Stimulated activated CD4-positive, alpha-beta T cell treated with anti-CD3 and anti-CD28 coated beads, Interleukin-12 subunit alpha, Interleukin-12 subunit beta, amount 100 ng/mL, for 4 hours (primary cell): ENCODE measurements at places on chromosomes 4 and X.

- no peak for DNase-seq
These were observed 15.5 kb downstream of the P2RY8 start for GRCh38 chrX:1521459-1521956.

- DNase-seq: no peak
These were observed 12.1 kb downstream of the UVSSA start for GRCh38 chr4:1359144-1359501.

GRCh38 chr4:165588534-165589315 is 209.9 kb downstream of the CPE start:
- DNase-seq: no peak

- DNase-seq: no peak
These were observed 1.8 kb downstream of the ZIC3 start for GRCh38 chrX:137567682-137568232.

DNA sequence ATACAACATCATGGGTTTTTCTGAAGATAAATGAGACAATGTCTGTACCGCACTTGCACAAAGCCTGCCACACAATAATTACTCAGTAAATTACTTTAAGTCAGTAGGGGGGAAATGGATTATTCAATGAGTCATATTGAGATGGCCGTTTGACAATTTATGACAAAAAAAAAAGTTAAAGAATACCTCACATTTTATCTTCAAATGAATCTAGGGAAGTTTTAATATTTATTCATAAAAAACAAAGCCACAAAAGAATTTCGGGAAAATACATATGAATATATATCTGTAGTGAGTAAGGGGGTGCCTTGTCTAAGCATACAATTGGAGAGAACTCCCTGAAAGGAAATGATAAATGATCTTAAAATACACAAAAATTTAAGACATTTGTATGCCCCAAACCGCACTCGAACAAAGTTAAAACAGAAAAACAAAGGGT is 197.0 kb upstream of the SLC7A11 start:
- DNase-seq: no peak

- DNase-seq: no peak
These were observed 1122.9 kb upstream of the PCDH10 start for GRCh38 chr4:132026166-132026565.

DNA sequence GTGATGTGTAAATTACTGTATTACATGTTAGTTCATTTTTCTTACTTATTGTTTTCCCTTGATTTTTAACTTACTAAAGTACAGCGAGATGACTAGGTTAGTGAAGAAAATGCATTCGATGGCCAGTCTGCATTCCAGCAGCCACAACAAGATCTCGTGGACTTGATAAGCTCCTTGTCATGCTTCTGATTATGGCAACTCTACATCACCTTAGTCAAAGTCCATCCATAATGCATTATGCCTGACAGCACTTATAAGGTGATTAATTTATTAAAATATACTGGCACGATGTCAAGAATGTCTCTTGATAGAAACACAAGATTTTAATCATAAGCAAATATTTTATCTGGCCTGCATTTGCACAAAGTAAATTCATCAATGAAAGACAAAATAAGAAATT is 109.9 kb upstream of the NAP1L5 start:
- no peak for DNase-seq

GRCh38 chr4:57691370-57691769 is 581.2 kb upstream of the IGFBP7 start:
- no peak for DNase-seq

GRCh38 chr4:64250061-64250460 is 159.2 kb downstream of the TECRL start:
- no peak for DNase-seq

- no peak for DNase-seq
These were observed 204.5 kb downstream of the CPE start for GRCh38 chr4:165583341-165583740.

DNA sequence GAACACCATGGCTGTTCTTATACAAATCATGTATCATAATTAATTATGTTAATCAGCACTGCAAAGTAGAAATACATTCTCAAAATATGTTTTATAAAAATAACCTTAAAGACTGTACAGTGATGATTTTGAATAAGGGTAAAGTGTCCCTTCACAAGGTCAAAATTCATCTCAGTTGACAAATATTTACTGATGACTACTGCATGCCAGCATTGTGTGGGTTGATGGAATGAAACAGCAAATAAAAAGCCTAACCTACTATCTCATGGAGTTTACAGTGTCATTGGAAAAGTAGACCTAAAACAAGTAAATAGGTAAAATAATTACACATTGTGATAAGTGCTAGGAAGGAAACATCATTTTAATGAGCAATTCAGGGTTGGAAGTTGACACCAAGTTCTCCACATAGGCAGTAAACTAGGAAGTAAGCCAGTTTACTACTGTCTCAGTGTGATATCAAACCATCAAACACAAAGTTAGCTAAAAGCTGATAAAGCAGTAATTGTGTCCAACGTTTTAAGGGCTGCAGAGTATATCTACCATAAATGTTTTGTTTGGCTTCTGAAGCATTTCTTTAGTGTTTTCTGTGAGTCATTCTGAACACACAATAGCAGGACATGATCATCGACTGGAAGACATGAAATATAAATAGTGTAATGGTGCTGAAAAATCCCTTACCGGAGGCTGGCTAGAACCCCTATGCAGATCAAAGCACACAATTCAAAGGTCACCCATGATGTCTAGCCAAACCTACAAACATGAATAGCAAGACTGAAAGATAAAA is 221.8 kb downstream of the DACH2 start:
- no peak for DNase-seq

GRCh38 chrX:3815896-3816664 is 102.6 kb upstream of the PRKX start:
- peak; percentile 21 for DNase-seq

- DNase-seq: no peak
These were observed 119.8 kb downstream of the COL25A1 start for GRCh38 chr4:109182696-109183095.

- no peak for DNase-seq
These were observed 39.5 kb downstream of the WDR1 start for GRCh38 chr4:10077076-10077475.

GRCh38 chr4:137307806-137308205 is 224.5 kb downstream of the PCDH18 start:
- no peak for DNase-seq

DNA sequence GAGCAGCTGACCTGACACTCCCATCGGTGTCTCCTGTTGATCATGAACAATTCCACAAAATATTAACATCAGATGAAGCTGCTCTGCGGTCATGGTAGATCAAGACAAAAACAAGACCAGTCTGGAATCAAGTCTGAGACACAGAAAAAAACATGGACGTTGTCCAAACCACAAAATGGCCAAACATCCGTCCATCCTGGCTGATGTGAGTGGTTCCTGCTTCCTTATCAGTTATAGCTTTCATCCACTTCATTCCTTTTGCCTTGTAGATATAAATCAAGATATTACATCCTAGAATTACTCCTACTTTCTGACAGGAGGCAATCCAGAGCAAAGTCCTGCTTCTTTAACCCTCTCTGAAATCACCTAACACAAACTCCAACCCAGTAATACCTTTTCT is 28.8 kb upstream of the PCSK1N start:
- no peak for DNase-seq

GRCh38 chr4:22962295-22962694 is 269.6 kb downstream of the GBA3 start:
- no peak for DNase-seq

DNA sequence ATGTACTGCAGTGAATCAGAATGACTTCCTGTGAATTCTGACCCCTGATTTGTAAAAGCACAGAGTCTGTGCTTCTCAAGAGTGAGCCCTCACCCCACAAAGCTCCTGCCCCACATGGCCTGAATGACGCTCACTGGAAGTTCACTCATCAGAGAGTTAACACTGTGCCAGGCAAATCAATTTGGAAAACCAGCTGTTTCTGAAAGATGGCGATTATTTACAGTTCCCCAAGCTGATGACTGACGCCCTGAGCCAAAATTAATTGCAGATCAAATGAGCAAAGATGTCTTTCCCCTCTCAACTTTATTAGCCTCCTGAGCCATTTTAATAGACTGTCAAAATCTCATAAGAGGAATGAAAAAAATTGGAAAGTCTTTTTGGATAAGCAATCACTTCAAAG is 118.0 kb downstream of the SLC2A9 start:
- no peak for DNase-seq

- no peak for DNase-seq
These were observed 162.3 kb upstream of the EDNRA start for GRCh38 chr4:147318586-147318985.

DNA sequence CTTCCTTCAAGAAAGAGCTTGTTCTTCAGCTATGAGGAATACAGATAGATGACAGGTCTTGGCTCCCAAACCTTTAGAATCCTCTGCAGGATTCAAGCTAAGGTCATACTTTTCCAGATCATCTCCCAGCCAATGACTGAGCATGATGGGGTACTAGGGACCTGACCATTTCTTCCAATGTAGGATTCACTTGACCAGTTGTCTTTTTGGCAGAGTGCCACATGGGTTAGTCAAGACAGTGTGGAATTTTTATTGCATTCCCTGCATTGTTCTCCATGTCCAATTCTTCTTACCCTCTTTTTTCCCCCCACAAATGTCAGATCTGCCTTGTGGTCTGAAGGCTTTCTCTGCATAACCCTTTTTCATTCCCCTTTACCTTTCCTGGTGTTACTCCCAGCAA is 99.5 kb downstream of the CCSER1 start:
- no peak for DNase-seq
